CD4-positive, alpha-beta T cell treated with Interleukin-21 for 1 hour (primary cell): ENCODE measurements at places on chromosomes 4 and X.

DNA sequence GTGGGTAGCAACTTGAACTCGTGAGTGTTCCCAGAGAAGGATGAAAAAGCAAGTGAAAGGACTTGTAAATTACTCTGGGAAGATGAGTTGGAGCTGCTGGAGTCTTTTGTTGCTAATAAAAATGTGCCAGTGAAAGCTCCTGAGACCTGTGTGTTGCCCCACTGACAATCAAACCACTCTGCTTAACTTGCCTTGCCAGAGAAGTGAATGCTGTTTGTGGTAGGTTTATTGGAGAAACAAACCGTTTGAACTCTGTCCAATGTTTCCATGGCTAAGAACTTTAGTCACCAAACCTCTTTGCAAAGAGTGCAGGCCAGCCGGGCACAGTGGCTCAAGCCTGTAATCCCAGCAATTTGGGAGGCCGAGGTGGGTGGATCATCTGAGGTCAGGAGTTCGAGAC is 586.9 kb downstream of the PCDH7 start:
- no peak for DNase-seq

DNA sequence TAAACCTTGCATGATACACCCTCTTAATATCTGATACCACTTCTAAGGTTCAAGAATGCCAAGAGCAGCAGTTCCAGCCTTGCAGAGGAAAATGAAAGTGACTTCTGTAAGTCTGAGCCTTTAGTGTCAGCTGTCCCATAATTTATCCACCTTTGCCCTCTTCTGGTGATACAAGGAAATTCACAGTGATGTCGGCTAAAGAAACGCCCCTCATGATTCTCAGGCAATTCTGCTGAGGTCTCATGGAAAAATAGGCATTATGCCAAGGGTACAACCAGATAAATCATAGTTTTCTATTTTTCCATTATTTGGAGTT is 172.2 kb upstream of the CXCL13 start:
- DNase-seq: peak; percentile 43

DNA sequence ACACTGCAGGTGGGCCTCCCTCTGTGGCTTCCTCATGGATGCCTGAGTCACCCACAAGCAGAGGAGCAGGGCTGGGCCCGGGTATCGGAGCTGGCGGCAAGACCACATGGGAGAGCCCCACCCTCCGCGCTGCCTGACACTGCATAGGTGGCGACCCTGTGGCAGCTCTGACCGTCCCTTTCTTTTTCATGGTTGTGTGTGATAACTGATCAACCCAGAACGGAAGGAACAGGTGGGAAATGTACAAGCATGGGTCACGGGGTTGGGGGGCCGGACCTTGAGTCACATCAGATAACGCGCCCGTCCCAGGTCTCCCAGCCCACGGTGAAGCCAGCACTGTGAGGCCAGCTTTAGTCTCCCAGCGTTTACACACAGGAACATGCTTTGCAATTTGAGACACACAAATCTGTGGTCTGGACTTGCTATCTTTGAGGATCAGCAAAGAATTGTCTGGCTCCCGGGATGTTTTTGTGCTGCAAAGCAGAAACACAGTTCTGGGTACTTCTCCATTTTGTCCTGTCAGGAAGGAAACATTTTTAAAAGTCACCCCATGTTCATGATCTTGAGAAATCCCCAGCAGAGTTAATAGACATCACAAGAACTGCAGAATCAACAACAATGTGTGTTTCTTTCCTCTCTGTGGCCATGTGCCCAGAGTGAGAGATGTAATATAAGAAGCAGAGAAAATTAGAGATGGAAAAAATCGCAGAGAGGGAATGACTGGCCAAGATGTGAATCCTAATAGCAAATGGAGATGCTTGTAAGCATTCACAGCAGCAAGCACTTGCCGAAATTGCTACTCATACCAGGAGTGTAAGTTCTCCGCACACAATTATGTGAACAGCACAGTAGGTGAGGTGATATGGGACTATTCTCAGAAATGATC is 70.1 kb upstream of the CBR4 start:
- DNase-seq: no peak

DNA sequence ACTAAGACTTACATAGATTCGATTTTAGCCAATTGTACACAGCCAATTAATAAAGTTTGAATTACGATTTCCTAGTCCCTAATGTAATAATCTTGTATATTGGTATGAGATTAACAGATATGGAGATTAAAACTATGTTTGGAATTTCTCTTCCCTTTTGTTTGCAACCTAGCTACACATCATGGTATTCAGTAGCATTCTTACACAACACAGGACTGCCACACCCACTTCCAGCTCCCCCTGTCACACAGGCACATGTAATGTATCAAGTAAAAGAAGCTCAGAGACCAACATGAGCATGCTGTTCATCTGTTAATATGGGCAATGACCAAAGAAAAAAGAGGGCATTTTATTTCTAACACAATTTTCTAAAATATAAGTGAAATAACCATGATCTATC is 12.8 kb downstream of the SLC6A14 start:
- no peak for DNase-seq

GRCh38 chr4:121740796-121741409 is 24.1 kb downstream of the SMIM43 start:
- DNase-seq: no peak

DNA sequence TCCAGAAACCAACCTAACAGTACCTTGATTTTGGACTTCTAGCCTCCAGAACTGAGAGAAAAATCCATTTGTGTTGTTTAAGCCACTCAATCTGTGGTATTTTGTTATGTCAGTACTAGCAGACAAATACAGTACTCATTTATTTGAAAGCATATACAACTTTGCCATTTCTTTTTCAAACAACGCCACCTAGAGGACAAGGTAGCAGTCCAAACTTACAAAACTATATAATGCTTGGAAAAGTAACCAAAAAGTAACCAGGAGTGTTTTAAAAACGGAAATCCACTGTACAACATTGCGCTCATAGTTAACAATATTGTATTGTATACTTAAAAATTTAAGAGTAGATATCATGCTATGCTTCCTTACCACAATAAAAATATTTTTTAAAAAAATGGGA is 37.0 kb upstream of the FGF13 start:
- no peak for DNase-seq

DNA sequence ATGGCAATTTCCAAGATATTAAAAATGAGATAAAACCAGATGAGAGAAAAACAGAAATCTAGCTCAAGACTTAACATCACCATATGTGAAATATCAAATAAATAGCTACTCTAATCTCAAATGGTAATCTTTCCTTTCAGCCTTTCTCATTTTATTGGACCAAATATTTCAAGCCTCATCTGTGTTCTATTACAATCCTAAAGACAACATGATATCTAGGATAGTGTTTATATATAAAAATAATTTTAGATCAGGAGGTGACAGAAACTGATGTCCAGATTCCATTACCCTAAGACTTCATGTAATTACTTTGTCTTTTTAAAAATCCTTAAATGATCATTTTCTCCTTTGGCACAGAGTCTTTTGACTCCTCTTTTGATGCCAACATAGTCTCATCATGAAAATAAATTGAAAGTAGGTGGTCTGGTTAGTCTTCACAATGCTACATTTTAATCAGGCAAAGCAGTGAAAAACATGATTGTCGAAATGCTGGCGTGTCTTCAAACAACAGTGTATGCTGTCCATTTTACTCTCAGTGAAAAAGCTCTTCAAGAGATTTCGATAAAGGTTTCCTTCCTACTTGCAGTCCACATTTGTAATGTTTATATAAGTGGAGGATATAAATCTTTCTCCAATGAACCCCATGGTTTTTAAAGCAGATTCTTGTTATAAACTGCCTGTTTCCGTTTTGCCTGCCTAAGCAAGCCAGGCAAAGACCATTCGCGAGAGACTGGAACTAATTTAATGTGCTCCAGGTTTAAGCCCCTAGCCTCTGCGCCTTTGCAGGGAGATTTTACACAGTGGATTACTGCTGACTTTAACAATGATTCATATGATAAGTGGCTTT is 169.8 kb downstream of the SCFD2 start:
- no peak for DNase-seq

DNA sequence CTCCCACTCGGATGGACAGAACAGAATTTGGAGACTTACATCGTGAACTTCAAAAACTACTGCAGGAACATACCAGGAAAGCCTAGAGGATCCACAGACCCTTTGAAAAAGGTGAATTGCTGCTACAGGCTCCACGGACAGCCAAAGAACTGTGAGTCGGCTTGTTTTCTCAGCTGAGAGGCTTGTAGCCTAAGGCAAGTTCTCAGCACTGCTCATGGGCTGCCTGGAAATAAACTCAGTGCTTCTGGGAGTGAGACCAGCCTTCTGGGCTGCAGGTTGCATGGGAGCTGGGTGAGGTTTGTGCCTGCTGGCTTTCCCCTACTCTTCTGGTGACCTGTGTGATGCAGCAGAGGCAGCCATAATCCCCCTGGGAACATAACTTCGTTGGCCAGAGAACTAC is 1397.6 kb downstream of the FAM133A start:
- DNase-seq: no peak

GRCh38 chr4:1413204-1413663 is 7.0 kb upstream of the NKX1-1 start:
- DNase-seq: no peak

GRCh38 chr4:128241019-128241418 is 46.6 kb downstream of the PGRMC2 start:
- DNase-seq: no peak

GRCh38 chrX:41728125-41728524 is 4.1 kb downstream of the GPR82 start:
- DNase-seq: no peak

DNA sequence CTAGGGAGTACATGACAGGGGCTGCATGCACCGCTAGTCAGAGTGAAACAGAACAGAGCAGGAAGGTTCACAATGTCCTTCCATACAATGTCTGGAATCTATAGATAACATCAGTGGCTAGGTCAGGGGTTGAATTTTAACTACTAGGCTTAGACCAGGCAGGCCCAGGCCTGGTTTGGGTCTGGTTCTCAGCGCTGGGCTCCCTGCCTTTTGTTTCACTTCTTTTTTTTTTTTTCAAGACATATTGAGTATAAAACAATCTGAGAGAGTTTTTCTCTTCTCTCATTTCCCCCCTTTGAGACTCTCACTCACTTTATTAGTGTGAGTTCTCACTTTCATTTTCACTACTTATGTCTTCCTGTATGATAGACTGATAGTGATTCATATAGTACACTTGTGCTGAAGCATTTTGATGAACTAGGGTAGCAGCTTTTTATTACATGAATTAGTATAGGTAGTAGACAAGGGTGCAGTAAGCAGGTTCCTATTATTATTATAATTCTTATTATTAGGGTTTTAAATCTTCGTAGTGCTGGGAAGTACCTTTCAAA is 120.0 kb upstream of the ZDHHC15 start:
- DNase-seq: no peak

GRCh38 chr4:31343061-31343460 is 622.9 kb downstream of the PCDH7 start:
- no peak for DNase-seq

DNA sequence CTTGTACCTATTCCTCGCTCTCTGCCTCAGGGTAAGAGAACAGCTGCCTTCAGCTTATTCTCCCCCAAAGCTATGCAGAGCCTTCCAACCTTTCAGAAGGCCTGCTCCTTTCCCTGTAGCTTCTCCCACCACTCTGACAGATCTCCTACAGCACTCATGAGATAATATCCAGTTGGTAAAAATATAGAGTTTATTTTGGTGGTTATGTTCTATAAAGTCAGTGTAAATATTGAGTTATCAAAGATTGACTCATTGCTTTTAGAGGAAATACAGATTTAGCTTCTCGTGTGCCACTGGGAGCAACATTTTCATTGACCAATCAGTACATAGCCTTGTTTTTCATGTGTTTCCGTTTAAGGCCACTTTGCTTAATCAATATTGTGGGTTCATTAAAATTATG is 216.2 kb upstream of the TECRL start:
- no peak for DNase-seq

DNA sequence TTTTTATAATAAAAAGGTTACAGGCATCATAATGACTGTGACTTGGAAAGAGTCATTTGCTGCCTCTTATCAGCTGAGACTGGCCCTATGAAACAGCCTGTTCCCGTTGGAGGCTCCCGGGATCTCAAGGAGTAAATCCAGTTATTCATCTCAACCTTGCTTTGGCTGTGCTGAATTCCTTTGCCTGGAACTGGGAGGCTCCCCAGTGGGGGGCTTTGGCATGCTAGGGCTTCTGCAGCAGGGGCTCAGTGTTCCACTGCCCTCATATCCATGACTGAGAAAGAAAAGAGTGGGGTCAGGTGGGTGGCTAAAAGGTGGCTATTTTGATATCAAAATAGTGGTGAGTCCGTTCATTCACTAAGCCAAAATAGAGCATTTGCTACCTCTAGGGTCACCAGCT is 71.2 kb downstream of the TRPC5 start:
- no peak for DNase-seq

- no peak for DNase-seq
Observed at GRCh38 chr4:73718375-73719373, 21.7 kb upstream of the CXCL8 start.

- no peak for DNase-seq
Observed at GRCh38 chrX:139738581-139738980, 30.6 kb upstream of the MCF2 start.

- no peak for DNase-seq
Observed at GRCh38 chr4:120613778-120614177, 308.7 kb downstream of the PRDM5 start.

DNA sequence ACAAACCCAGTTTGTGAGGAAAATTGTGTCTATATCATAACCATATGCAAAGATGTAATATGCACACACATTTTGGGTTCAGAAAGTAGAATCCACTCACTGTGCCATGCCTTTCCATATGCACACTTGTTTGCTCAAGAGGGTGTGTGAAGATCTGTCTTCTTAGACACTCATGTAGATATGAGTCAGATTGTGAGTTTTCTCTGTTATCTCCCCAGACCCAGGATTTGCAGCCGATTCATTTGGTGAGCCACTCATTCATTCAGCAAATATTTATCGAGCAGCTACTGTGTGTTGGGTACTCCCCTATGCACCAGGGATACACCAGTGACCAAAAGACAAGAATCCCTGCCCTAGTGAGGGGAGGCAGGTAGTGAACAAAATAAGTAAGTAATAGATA is 81.5 kb downstream of the CLCN5 start:
- DNase-seq: no peak

- no peak for DNase-seq
Observed at GRCh38 chrX:14872355-14872754, 514 bp downstream of the FANCB start.

GRCh38 chrX:38754102-38754790 is 47.0 kb upstream of the MID1IP1 start:
- DNase-seq: peak; percentile 42

GRCh38 chr4:80434238-80434637 is 98.7 kb downstream of the CFAP299 start:
- no peak for DNase-seq

DNA sequence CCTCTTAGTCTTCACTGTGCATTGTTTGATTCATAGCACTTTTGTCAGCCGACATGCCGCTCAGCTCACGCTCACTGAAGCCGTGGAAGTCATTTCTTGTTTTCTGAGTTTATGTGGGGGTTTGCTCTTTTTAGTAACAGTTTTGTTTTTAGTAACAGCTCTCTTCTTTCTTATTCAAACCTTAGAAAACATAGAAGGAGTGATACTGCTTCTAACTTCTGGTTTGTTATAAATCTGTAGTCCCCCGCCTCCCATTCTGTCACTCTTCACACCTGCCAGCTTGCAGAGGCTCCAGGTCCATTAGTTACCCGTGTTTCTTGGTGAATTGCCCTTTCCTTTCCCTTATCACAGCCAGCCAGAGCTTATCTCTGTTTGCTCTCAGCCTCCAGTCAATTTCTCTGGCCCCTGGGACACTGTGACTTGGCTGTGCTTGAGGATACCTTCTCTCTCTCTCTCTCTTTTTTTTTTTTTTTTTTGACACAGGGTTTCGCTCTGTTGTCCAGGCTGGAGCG is 50.5 kb downstream of the GRK4 start:
- DNase-seq: no peak

- no peak for DNase-seq
Observed at GRCh38 chr4:187124331-187124730, 400.7 kb upstream of the FAT1 start.

GRCh38 chr4:33162122-33162521 is 2442.0 kb downstream of the PCDH7 start:
- DNase-seq: no peak
